ENCODE measurements at places on chromosomes 5 and 9.
A peak's percentile ranks its signal among the peaks of the same experiment; 100 is the strongest.

GRCh38 chr5:154134499-154134898 lies 56.0 kb upstream of the GALNT10 start:
- no peak for DNase-seq

GRCh38 chr5:76449606-76450005 lies 46.5 kb downstream of the IQGAP2 start:
- no peak for DNase-seq

- no peak for DNase-seq
Observed at GRCh38 chr5:76867038-76867437, 17.2 kb downstream of the S100Z start.

- peak; percentile 85 for DNase-seq
Observed at GRCh38 chr9:133119846-133120500, 1.1 kb downstream of the RALGDS start.

DNA sequence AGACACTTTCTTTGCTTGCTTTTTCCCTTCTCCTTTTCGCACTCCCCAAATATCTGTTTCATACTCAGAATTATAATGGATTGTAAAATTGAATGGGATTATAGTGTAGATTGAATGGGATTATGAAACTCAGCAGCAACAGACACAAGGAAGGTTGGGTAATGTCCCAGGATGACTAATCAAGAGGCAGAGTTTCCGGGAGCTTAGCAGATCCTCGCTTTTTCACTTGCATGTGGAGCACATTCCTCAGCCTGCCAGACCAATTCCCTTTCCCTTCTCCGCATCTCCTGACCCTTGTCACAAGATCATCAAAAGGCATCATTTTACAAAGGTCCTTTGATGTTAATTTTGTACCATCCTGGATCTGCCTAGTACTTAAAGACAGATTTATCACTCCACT lies 55.1 kb upstream of the SLC1A1 start:
- no peak for DNase-seq

- no peak for DNase-seq
Observed at GRCh38 chr5:59943452-59944113, 50.1 kb upstream of the PDE4D start.

DNA sequence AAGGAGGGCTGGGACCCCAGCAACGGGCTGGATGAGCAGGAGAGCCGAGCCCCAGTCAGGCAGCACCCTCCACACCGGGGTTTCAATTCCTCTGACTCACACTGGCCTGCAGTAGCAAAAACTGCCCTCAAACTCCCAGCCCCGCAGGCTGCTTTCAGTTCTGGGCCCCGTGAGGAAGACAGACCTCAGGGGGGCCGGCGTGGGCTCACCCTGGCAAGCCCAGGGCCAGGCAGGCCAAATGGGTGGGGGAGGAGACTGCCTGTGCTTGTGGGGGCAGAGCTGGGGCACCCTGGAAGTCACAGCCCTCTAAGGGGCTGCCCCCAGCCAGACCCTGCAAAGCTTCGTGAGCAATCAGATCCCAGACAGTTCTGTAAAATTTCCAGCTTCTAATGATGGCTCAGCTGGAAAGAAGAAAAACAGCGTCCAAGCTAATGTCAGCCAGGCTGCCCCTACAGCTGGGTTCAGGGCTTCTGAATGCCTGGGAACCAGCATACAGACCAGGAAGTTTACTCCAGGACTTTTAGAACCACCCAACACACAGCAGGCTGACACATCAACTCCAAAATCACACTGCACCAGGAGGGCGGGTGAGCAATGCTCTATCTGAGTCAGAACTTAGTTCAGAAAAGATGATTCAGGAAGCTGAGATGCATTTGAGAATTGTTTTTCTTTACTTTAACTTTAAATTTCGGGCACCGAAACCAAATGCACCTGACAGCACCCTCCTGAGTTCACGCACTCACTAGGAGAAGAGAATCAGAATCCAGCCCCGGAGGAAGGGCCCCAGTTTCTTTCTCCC lies 34.7 kb downstream of the LPCAT1 start:
- no peak for DNase-seq

GRCh38 chr5:167642779-167643517 lies 648.5 kb upstream of the WWC1 start:
- DNase-seq: no peak

DNA sequence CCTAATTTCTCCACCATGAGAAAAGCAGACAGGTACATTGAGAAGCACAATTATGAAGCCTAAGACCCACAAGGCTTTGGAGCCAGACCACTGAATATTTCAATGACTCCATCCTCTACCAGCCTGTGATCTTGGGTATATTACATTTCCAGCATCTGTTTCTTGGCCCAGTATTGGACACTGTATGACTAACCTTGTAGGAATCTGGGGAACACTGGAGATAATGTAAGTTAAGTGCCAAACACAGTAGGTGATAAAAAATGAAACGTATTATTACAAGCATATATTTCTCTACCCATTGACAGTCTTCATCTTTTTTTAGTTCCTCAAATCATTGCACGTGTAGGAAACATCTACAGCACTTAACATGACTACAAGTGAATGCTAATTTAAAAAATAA lies 28.6 kb upstream of the FEM1C start:
- DNase-seq: no peak

- DNase-seq: no peak
Observed at GRCh38 chr5:168128111-168128510, 163.3 kb upstream of the WWC1 start.

- no peak for DNase-seq
Observed at GRCh38 chr9:91429501-91429900, 5.9 kb upstream of the NFIL3 start.

- no peak for DNase-seq
Observed at GRCh38 chr9:27818348-27818747, 245.1 kb upstream of the C9orf72 start.

DNA sequence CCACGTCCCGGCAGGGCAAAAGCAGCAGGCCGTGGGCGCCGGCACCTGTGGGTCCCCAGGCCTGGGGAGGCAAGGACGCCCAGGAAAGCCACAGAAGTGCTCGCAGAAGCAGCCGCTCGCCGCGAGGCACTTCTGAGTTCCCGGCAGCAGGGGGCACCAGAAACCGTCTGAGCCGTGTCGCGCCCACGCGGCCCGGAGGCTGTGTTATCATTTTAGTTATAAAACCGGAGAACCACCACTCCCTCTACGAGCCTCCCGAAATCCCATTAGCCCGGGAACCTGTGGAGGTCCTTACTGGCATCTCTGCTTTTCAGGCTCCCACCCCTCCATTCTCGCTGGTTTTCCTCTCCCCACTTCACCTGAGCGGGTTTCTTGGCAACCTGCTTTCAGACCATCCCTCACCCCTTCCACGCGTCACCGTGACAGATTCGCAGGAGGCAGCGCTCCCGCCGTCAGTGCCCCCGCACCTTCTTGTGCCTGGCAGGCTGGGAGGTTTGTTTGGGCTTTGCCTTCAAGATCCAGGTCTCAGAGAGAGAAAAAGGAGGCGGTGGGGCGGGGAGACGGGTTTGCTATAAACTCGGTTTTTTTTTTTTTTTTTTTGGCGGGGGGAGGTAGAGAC lies 2.3 kb downstream of the GDNF start:
- DNase-seq: no peak

- DNase-seq: no peak
Observed at GRCh38 chr5:92874790-92875189, 706.2 kb downstream of the NR2F1-AS1 start.

- no peak for DNase-seq
Observed at GRCh38 chr9:118736406-118736805, 632.8 kb downstream of the BRINP1 start.

GRCh38 chr5:5666369-5666768 lies 243.9 kb downstream of the ICE1 start:
- no peak for DNase-seq

DNA sequence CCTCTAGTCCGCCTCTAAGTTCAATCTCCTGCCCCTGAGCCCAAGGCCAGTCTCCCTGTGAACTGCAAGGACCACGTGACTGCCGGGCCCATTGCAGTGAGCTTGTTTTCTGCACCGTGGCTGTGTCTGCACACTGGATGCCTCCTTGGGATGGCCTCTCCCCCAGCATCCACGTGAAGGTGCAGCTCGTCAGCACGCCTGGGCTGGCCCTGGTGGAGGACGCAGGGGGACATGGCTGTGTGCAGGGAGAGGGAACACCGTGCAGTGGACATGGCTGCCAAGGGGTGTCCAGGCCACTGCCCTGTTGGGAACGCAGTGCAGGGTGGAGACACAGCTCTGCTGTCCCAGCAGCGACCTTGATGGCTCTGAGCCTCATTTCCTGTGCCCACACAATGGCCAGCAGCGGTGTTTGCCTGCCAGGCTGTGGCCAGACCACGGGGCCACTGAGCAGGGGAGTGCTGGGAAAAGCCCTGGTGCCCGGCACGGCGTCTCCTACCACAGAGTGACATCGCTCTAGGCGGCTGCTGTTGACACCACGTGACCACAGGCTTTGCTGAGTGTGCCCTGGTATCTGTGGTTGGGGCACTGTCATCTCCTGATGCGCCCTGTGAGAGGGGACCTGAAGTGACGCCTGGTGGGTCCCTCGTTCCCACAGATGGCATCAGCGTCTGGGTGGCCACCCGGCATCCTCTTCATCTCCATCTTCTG lies 26.9 kb upstream of the EXOC3 start:
- no peak for DNase-seq

DNA sequence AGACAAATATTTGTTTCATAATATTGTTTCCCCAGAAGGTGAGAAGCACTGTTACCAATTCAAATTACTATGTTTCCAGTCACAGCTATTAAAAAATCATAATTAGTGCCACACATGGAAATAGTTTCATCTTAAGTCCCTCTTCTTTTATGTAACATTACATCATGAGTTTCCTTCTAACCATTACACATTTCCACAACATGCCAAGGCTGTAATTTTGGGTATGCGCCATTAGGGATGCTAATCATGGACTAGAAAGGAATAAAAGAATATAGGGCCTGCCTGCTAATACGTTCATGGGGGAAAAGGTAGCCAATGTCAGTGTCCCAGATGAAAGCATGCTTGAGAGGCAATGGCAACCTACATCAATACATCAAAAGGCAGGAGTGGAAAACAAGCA lies 142.5 kb upstream of the LPAR1 start:
- DNase-seq: no peak

DNA sequence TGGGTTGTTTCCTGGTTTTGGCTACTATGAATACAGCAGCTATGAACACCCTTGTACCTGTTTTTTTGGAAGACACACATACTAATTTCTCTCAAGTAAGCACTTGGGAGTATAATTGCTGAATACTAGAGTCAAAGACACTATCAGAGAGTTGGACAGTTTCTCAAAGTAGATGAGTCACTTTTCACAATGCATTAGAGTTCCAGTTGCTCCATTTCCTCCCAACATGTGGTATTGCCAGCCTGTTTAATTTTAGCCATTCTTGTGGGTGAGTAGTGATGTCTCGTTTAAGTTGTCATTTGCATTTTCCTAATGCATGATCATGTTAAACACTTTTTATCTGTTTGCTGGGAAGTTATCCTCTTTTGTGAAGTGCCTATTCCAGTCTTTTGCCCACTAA lies 81.6 kb upstream of the GDNF start:
- DNase-seq: no peak

- DNase-seq: no peak
Observed at GRCh38 chr5:115723220-115723619, 93.2 kb downstream of the CDO1 start.

DNA sequence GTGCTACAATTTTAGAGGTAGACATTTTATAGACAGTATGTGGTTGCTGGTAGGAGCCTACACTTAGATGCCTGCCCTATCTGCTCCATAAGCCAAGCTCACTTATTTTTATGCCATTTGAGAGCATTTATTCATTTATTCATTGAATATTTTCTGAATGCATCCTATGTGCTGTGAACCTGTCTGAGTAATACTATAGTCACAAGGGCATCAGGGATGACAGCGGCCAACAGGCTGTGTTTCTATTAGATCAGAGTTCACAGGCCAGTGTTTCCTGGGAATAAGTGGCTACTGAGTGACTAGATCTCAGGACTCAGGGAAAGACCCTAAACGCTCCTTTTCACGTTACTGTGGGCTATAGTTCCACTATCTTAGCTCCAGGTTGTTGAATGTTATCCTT lies 235.2 kb upstream of the MSX2 start:
- DNase-seq: no peak

GRCh38 chr5:83493644-83494043 lies 22.1 kb downstream of the VCAN start:
- DNase-seq: no peak

- DNase-seq: peak; percentile 14
Observed at GRCh38 chr9:93071464-93071863, 13.0 kb downstream of the SUSD3 start.

- DNase-seq: no peak
Observed at GRCh38 chr9:89464300-89464901, 33.5 kb downstream of the SEMA4D start.

GRCh38 chr5:132491368-132492364 lies 1.1 kb upstream of the IRF1 start:
- no peak for DNase-seq

DNA sequence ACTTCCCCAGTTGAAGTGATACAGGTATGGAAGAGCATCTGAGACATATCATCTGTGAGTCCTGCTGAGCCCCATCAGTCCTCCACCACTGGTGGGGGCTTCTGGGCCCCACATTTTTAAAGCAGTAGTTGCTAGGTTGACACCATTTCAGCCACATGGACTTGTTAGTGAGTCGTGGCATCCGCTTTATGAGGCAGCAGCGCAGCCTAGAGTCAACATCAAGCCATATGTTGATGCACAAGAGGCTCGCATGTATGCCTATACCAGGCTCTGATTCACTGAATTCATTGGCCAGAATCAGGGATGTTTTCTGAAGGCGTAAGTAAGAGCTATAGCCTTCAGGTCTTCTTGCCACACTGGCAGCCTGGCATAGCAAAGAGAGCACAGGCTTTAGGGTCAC lies 26.8 kb downstream of the ZNF346 start:
- DNase-seq: no peak

GRCh38 chr9:71895117-71895516 lies 15.9 kb downstream of the ABHD17B start:
- no peak for DNase-seq

DNA sequence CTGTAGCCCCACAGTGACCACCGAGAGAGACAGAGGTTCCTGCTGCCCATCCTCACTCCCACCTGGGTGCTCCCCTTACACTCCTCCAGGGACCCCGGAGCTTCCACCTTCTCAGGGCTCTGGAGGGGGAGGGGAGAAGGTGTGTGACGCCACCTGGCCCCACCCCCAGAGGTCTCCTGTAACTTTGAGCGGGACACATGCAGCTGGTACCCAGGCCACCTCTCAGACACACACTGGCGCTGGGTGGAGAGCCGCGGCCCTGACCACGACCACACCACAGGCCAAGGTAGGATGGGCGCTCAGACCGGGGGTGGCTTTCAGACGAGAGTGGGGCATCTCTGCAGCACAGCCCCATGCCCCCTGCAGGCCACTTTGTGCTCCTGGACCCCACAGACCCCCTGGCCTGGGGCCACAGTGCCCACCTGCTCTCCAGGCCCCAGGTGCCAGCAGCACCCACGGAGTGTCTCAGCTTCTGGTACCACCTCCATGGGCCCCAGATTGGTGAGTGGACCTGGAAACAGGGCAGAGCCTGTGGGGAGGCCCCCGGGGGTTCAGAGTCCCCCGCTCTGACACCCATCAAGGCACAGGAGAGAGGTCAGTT lies 4.5 kb downstream of the MAMDC4 start:
- DNase-seq: no peak

Measured in NCI-H2171 (cell line).